ENCODE measurements at places on chromosomes 2 and 18. TPM values are rescaled to one million over a fixed set of nuclear protein-coding genes. Genes with fewer than 3 reads are reported as not detected.

The CBLN2 gene
- total RNA-seq = not detected

The ACVR2A gene
- 8.9 TPM for total RNA-seq

The PIAS2 gene
- 19.5 TPM for total RNA-seq

The CCDC85A gene
- 6.7 TPM for total RNA-seq

The MAP2 gene
- 0.72 TPM for total RNA-seq

The SERPINB3 gene
- not detected for total RNA-seq

The BOLL gene
- total RNA-seq = not detected

The CCDC88A gene
- total RNA-seq = 30.9 TPM

The EVX2 gene
- not detected for total RNA-seq

The TEX44 gene
- total RNA-seq = not detected

The MC4R gene
- not detected for total RNA-seq

The TUBA3E gene
- not detected for total RNA-seq

The CPLX4 gene
- not detected for total RNA-seq

The CRACDL gene
- not detected for total RNA-seq

The TAF4B gene
- 1.6 TPM for total RNA-seq

The ABCG5 gene
- total RNA-seq = not detected

The FRZB gene
- total RNA-seq = 0.14 TPM

The CTNNA2 gene
- total RNA-seq = not detected

The AKAIN1 gene
- total RNA-seq = not detected

The SCN9A gene
- total RNA-seq = 60.1 TPM

The PDE6D gene
- total RNA-seq = 9.0 TPM

The AGAP1 gene
- total RNA-seq = 15.5 TPM

The SLC8A1 gene
- total RNA-seq = 10.1 TPM

The ABCG8 gene
- not detected for total RNA-seq

The DOK6 gene
- 0.66 TPM for total RNA-seq

The ZNF519 gene
- 9.6 TPM for total RNA-seq

The CD207 gene
- not detected for total RNA-seq

The PTPRN gene
- total RNA-seq = 7.9 TPM

The SALL3 gene
- not detected for total RNA-seq

The FAM124B gene
- 0.22 TPM for total RNA-seq
